Stimulated activated CD4-positive, alpha-beta T cell treated with anti-CD3 and anti-CD28 coated beads, Interleukin-2, amount 100 ng/mL, for 24 hours (primary cell): ENCODE measurements at places on chromosomes 6 and 20.

DNA sequence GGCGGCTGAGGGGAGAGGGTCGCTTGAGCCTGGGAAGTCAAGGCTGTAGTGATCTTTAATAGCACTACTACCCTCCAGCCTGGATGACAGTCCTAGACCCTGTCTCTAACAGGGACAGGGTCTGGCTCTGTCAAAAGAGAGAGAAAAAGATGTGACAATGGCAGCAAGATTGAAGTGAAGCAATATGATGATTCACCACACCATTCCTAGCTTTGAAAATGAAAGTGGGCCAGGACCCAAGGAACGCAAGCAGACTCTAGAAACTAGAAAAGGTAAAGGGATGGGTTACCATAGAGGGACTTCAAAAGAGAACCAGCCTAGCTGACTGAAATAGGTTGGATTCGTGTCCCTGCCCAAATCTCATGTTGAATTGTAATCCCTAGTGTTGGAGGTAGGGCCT, 426.9 kb downstream of the HTR1B start:
- no peak for DNase-seq

GRCh38 chr6:170130771-170131241, 160.1 kb downstream of the DLL1 start:
- DNase-seq: no peak

DNA sequence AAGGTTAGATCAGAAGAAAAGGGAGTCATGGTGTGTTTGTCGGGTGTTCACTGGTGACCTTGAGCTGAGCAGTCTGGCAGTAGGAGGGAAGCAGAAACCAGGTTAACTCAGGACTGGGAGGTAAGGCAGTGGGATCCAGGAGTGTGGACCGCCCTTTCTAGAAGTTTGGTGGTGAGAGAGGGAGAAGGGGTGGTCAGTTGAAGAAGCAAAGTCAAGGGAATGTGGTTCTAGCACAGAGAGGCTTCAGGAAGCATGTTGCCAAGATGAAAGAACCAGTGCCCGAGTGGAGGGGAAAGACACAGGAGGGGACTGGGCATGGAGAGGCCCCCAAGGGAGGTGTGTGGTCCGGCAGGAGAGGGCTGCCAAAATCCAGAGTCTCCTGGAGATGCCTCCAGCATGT, 3.6 kb downstream of the MAPK13 start:
- no peak for DNase-seq

DNA sequence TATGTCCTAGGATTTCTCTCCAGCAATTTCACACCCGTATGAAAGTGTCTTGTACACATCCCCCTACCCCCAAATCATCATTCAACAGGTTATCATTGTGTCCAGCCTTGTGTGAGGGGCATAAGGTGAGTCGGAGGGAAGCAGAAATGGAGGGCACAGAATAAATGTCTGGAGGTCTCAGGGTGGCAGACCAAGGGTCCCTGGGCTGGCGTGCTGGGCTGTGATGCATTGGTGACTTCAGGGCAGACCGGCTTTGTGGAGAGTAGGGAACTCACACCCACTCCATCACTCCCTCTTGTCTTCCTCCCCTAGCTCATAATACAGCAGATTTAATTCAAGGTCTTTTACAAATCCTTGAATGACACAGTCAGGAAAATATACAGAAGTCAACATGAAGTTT, 191.7 kb upstream of the PMEPA1 start:
- no peak for DNase-seq

DNA sequence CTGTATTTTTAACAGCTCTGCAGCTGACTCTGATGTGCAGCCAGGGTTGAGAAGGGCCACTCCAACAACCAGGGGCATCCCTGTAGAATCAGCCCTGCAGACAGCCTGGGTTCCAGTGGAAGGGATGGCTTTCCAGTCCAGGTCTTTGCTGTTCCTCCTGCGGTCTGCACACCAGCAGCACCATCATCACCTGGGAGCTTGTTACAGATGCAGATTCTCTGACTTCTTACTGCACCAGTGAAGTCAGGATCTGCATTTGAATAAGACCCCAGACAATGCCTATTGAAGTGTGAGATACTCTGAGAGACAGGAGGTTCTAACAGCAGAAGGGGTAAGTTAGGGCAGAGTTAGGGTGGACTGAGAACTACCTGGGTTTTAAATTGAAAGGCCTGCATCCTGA, 151.3 kb downstream of the F13A1 start:
- no peak for DNase-seq

GRCh38 chr6:70973604-70974003, 16.7 kb upstream of the B3GAT2 start:
- DNase-seq: no peak

DNA sequence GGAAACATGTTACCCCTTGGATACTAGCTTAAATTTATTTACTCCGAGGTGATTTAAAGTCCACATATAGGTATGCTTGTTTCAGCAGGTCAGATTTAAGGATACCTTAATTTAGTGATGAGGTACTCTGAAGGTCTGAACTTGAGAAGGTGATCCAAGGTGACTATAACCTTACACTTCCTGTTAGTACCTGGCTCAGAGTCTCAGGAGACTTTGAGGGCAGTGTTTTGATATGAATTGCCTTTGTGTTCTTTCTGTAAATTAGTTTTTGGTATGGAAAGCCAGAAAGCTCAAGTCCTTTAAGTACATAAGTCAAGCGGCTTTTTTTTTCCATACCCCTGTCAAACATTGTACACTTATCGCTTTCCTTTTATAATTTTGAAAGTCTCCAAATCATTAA, 489.0 kb downstream of the CDKAL1 start:
- DNase-seq: no peak

- no peak for DNase-seq
These were observed at the start of gene BIRC7 for GRCh38 chr20:63235399-63235983. TSS of gene BIRC7 (plus strand) at chr20:63235905. CDS start at chr20:63236097, 192 bp downstream.

GRCh38 chr20:20272686-20273085, 95.2 kb upstream of the INSM1 start:
- DNase-seq: no peak

GRCh38 chr20:56826705-56827665, 197.9 kb downstream of the TFAP2C start:
- DNase-seq: no peak

- no peak for DNase-seq
These were observed 95.8 kb downstream of the BANF2 start for GRCh38 chr20:17795501-17796071.

GRCh38 chr20:23415555-23415954, 5.7 kb downstream of the NAPB start:
- DNase-seq: no peak

DNA sequence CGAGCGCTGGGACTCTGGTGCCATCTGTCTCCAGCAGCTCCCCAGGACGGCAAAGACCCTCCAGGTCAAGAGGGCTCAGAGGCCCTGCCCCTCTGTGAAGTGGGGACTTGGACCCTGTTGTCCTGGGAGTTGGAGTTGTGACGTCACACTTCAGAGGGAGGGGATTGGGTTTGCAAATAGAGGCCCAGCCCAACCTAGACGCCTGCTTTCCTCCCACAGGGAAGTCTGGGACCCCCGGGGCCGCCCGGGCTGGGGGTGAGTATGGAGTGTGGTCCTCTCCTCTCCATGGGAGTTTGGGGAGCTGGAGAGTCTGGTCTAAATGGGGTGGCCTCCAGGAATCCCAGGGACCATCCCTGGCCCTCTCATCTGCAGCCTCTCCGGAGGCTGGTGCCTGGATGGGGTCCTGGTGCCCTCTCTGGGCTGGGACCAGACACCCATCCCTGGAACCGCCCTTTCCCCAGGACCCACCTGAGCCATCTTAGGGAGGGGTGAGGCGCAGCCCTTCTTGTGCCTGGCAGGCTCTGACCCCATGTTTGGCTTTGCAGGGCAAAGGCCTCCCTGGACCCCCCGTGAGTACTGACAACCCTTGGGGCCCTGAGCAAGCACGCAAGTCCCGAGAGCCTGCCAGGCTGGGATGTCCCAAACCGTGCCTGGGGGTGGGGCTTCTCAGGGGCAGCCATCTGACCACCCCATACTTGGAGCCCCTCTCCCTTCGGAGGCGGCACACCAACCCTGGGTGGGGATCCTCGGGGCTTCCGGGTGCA, 4.3 kb downstream of the COL9A3 start:
- no peak for DNase-seq

GRCh38 chr20:33843854-33844253, 32.7 kb downstream of the CHMP4B start:
- DNase-seq: no peak

DNA sequence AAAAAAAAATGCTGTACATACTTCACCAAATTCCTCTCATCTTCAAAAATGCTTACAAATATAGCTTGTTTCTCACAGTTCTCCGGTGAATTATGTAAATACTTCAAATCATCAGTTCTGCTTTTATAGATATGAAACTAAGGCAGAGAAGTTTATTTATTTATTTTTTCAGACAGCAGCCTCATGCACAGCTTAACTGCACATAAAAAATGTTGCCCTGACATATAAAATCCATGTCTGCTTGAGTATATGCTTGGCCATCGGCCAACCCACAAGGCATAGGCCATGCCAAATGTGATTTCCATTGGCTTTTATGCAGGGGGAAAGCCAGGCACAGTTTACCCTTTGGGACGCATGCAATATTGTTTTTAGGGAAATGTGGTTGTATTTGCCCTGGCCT, 57.3 kb upstream of the PHACTR2 start:
- DNase-seq: no peak

- DNase-seq: peak; percentile 45
These were observed 112.6 kb upstream of the RALGAPA2 start for GRCh38 chr20:20824924-20825584.

DNA sequence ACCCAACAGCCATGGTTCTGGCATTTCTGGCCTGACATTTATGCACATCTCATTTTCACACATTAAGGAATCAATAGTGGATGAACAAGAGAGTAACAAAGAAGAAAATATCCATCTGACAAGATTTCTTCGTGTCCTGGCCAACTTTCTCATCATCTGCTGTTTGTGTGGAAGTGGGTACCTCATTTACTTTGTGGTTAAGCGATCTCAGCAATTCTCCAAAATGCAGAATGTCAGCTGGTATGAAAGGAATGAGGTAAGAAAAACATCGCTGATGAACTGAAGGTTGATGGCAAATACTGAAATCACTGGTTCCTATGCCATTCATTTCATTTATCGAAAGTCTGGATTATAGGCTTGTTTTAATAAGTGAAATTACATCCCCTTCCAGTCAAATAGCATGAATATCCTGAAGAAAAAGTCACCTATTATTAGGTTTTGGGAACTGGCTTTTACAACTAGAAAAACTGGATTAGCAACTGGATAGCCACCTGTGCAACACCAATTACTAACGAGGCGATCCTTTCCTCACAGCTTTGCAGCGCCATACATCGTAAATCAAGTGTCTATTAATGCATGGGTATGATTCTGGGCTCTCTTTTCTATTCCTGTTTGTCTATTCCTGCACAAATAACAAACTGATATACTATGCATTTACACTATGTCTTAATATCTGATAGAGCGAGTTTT, 50.2 kb upstream of the NOP56 start:
- no peak for DNase-seq

DNA sequence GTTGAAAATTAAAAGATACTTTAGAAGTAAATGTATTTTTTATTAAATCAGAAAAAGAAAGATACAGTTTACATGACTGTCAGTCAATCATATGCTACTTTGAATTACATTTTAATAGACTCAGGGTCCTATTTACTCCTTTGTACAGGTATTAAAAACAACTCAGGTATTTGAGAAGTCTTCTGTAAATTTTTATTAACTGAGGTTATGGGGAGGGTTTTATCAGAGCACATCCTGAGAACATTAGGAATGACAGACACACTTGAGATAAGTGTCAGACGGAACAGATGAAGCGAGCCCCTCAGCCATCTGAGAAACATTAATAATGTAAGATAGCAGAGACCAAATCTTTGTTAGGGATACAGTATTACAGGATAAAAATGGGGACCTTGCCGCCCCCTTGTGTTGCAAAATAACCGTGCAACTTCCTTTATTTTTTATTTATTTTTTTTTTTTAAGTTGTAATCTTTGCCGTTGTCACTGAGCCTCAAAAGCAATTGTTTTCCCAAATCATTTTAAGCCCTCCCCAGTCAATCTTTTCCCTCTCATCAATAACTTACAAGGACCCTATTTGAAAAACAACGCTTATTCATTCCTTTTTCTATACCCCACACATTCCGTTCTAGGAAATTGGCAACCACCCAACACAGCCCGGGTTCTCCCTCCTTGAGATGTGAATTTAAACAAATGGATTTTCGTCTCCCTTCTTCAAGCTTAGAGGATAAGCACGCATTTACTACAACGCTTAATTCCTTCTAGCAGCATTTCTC, 126.7 kb downstream of the BCAS1 start:
- DNase-seq: peak; percentile 43

- no peak for DNase-seq
These were observed 152.9 kb downstream of the PAK5 start for GRCh38 chr20:9686001-9686400.

DNA sequence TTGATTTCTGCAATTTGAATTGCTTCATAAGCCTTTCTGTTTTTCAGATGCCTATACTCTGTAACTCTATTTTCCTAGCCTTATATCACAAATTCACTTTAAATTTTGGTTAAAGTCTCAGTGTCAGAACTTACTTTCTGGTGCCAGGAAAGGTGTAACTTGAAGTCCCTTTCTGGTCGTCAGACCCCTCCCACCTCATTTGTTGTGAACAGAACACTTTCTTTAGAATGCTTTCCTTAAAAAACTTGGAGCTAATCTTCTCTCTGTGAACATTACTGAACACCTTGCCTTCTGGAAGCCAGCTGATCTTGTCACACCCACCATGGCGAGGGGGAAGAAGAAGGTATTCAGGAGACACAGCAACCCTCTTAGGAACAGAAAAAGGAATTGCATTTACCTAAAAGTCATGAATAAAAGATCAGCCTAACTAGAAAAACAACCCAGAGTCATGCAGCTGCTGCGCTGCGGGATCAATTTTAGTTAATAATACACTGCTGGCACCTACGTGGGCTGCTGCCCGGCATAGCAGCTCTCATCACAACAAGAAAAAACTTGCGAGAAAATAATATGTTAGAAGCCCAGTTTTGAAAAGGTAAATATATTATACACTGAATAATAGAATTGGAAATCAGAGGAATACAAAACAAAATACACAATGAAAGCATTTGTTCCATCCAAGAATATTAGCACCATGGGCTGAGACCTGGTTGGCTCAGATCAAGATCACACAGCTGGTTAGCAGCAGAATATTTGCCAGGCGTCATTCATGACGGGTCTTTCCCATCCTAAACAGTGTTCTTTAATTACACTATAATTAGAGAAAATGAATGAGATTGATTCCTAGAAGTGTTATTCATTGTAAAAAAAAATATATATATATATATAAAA, 5.8 kb upstream of the FAM217A start:
- DNase-seq: no peak

- no peak for DNase-seq
These were observed 96.0 kb downstream of the JPH2 start for GRCh38 chr20:44091026-44091425.

DNA sequence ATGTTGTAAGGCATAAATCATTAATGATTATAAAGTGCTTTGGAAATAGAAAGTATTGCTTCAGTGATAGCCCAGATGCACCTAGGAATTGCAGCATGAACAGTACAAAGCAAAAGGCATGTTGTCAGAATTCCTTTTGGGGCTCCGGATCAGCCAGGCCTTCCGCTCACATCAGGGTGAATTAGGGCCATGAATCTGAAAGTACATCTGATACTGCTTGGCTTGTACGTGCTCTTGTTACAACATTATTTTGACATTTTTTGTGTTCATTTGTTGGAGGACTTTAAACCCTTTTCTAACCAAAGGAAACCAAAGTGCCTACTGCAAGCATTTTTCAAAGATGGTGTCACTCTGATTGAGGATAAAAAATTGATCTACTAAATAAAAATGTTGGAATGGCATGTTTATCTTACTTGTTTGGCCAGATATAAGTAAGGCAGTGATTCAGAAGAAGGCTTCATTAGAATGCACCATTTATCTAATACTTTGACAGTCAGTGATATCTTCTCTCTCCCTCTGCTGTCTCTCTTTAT, 1005.6 kb upstream of the FLRT3 start:
- DNase-seq: no peak
